Gastrocnemius medialis (tissue), 4 donors: ENCODE measurements at places on chromosomes 7 and 10.

GRCh38 chr10:79187121-79187940, 118.6 kb downstream of the ZMIZ1 start:
- no peak overlapping the region for H3K27ac ChIP-seq
- no peak for DNase-seq
- H3K4me3 ChIP-seq: no peak overlapping the region
- peaks cover 53% of the 10 kb centered on the region for H3K4me1 ChIP-seq

DNA sequence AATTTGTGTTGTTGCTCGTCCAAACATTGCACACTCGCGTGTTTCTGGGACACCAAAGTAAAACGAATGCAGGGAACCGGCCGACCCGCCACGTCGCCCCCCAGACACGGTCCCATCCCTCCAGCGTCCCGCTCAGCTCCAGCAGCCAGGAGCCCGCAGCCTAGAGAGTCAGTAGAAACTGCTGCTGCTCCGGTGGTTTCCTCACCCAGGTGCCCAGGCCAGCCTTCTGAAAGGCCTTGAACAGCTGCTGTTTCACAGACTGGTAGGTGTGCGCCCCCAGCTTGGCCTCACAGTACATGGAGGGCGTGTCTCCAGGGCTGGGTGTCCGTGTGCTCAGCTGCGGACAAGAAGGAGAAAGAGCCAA, 126.8 kb downstream of the WDR37 start:
- H3K27ac ChIP-seq: no peak overlapping the region
- DNase-seq: no peak
- H3K27me3 ChIP-seq: no peaks in the 10 kb centered on the region
- H3K4me1 ChIP-seq: no peaks in the 10 kb centered on the region
- no peaks in the 10 kb centered on the region for H3K36me3 ChIP-seq

DNA sequence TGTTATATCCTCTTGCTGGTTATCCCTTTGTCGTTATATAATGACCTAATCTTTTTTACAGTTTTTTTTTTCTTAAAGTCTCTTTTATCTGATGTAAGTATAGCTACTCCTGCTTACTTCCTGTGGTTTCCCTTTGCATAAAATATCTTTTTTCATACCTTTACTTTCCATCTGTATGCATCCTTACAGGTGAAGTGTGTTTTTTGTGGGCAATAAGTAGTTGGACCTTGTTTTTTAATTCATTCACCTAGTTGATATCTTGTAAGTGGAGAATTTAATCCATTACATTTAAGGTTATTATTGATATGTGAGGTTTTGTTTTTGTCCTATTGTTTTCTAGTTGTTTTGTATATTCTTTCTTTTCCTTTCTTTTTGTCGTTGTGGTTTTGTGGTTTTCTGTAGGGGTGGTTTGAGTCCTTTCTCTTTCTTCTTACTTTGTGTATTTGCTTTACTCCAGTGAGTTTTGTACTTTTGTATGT, 168.6 kb downstream of the MLLT10 start:
- no peaks in the 10 kb centered on the region for H3K36me3 ChIP-seq
- DNase-seq: no peak
- no peak overlapping the region for H3K4me3 ChIP-seq
- no peak overlapping the region for H3K27ac ChIP-seq
- no peaks in the 10 kb centered on the region for H3K27me3 ChIP-seq

- H3K27me3 ChIP-seq: no peaks in the 10 kb centered on the region
- H3K4me3 ChIP-seq: no peak overlapping the region
- H3K27ac ChIP-seq: no peak overlapping the region
- no peaks in the 10 kb centered on the region for H3K36me3 ChIP-seq
Observed at GRCh38 chr10:97412891-97413304, 11.8 kb upstream of the RRP12 start.

GRCh38 chr7:119664601-119665000, 608.4 kb upstream of the KCND2 start:
- no peaks in the 10 kb centered on the region for H3K36me3 ChIP-seq
- no peaks in the 10 kb centered on the region for H3K27me3 ChIP-seq
- no peaks in the 10 kb centered on the region for H3K4me1 ChIP-seq

DNA sequence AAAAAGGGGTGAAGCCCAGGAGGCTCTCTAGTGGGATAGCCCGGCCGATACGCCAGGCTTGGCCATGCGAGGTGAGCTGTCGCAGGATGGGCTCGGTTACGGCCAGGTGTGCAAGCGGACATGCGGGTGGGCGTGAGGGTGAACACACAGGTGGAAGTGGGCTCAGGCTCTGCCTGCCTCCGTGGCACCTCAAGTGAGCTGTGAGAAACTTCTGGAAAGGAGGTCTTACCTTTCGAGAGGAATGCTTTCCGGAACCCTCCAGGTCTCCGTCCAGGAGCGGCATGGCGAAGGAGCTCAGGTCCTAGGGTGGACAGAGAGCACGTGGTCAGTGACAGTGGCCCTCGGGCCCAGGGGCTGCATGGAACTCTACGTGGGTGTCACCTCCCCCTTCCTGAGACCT, 90.7 kb downstream of the PRKAG2 start:
- no peak overlapping the region for H3K4me3 ChIP-seq
- no peak overlapping the region for H3K27ac ChIP-seq
- peaks cover 9% of the 10 kb centered on the region for H3K4me1 ChIP-seq
- no peaks in the 10 kb centered on the region for H3K36me3 ChIP-seq

DNA sequence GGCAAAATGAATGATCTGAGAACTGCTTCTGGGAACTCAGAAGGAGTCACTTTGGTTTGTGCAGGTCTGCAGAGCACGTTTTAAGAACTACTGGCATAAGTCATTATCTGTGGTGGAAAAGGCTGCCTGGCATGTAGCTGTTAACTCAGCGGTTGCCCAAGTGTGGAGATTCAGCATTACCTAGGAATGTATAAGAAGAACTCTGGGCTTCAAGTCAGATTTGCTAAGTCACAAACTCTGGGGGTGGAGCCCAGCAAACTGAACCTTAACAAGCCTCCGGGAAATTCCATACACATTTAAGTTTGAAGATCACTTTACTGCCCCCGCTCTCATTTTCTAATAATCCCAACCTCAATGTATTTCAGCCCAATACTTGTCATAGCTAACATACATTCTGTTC, 31.1 kb downstream of the PLXDC2 start:
- no peak for DNase-seq
- H3K27ac ChIP-seq: no peak overlapping the region
- H3K27me3 ChIP-seq: no peaks in the 10 kb centered on the region
- H3K36me3 ChIP-seq: no peaks in the 10 kb centered on the region
- no peak overlapping the region for H3K4me3 ChIP-seq
- H3K4me1 ChIP-seq: no peaks in the 10 kb centered on the region

DNA sequence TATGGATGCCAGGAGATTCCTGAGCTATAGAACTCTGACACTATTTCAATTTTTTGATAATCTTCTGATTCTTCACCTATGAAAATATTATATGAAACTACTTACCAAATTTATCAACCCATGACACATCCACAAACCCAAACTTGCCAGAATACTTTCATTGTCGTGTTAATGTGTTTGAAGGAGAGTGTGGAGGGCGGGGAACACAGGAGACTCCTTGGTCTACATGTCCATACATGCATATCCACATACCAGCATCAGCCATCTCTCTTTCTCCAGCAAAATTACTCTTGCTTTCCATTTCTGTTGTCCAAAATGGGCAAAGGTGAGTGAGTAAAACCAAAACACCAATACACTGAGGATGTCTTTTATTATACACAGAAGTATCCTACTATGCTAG, 23.5 kb upstream of the BPGM start:
- H3K4me1 ChIP-seq: no peaks in the 10 kb centered on the region
- no peaks in the 10 kb centered on the region for H3K36me3 ChIP-seq

- no peak overlapping the region for H3K4me3 ChIP-seq
- H3K27me3 ChIP-seq: no peaks in the 10 kb centered on the region
- no peak overlapping the region for H3K27ac ChIP-seq
- no peaks in the 10 kb centered on the region for H3K4me1 ChIP-seq
- no peaks in the 10 kb centered on the region for H3K36me3 ChIP-seq
Observed at GRCh38 chr7:87007038-87007437, 52.4 kb downstream of the ELAPOR2 start.

GRCh38 chr10:132846631-132847415, 60.9 kb upstream of the NKX6-2 start:
- H3K27ac ChIP-seq: no peak overlapping the region
- H3K36me3 ChIP-seq: no peaks in the 10 kb centered on the region
- no peaks in the 10 kb centered on the region for H3K4me1 ChIP-seq
- peak; percentile 8 for DNase-seq
- H3K4me3 ChIP-seq: no peak overlapping the region

DNA sequence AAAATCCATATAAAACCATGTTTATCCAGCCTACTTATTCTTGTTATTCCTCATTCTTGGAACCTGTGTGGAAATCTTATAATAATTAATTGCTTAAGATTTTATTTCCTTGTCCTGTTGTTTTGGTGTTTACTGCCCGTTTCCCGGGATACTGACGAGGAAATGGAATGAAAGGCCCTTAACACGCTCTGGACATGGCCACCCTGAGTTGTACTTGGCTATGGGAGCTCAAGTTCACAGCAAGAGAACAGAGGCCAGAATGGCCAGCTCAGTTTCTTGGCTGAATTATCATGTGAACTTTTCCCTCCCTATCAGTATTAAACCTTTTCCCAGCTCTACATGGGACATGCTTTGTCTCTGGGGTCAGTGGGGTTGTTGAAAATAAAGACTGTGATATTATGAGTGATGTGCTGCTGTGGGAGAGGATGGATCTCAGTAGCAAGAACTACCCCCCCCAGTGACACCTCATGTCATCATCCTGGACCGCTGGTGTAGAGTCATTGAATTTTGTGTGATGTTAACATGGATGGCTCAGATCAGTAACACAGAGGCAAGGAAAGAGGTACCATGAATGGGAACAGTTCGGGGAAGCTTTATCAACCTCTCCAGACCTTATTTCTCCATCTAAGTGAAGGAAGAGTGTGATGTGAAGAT, 87.0 kb upstream of the IGFBP3 start:
- DNase-seq: no peak
- no peaks in the 10 kb centered on the region for H3K36me3 ChIP-seq
- H3K4me3 ChIP-seq: no peak overlapping the region
- H3K4me1 ChIP-seq: no peaks in the 10 kb centered on the region

- H3K36me3 ChIP-seq: no peaks in the 10 kb centered on the region
- DNase-seq: no peak
- H3K27me3 ChIP-seq: no peaks in the 10 kb centered on the region
- no peak overlapping the region for H3K4me3 ChIP-seq
- H3K27ac ChIP-seq: no peak overlapping the region
- no peaks in the 10 kb centered on the region for H3K4me1 ChIP-seq
Observed at GRCh38 chr10:77702166-77702565, 64.6 kb upstream of the KCNMA1 start.

DNA sequence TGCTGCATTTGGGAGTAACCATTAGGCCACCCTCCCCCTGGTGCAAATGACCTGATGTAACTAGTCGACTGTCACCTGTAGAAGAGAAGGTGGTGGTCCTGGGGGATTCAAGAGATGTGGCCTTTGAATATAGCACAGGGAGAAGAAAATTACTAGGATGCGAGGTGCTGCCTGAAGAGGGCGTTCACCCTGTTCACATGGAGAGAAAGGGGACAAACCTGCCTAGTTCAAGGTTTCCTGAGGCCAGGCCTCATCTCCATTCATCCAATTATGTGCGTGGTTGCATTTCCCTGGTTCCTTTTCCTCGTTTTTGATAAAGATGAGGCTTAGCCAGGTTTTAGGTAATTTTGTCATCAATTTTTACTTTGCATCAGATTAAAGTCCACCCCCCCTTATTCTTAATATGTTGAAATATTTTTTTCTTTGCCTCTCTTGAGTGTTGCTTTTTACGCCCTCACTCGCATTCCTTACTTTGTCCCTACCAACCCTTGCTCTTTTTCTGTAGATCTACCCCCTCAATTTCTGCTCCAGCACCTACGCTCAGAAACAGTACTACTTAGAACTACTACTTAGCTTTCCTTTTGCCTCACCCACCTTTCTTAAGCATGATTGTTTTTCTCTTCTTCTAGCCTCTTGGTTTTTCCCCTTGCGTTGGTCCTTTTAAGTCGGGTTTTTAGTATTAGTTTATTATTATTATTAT, 13.7 kb downstream of the CLCN1 start:
- no peaks in the 10 kb centered on the region for H3K36me3 ChIP-seq
- no peak for DNase-seq
- H3K27me3 ChIP-seq: no peaks in the 10 kb centered on the region
- peak overlapping the region; percentile 3 for H3K27ac ChIP-seq
- no peak overlapping the region for H3K4me3 ChIP-seq

DNA sequence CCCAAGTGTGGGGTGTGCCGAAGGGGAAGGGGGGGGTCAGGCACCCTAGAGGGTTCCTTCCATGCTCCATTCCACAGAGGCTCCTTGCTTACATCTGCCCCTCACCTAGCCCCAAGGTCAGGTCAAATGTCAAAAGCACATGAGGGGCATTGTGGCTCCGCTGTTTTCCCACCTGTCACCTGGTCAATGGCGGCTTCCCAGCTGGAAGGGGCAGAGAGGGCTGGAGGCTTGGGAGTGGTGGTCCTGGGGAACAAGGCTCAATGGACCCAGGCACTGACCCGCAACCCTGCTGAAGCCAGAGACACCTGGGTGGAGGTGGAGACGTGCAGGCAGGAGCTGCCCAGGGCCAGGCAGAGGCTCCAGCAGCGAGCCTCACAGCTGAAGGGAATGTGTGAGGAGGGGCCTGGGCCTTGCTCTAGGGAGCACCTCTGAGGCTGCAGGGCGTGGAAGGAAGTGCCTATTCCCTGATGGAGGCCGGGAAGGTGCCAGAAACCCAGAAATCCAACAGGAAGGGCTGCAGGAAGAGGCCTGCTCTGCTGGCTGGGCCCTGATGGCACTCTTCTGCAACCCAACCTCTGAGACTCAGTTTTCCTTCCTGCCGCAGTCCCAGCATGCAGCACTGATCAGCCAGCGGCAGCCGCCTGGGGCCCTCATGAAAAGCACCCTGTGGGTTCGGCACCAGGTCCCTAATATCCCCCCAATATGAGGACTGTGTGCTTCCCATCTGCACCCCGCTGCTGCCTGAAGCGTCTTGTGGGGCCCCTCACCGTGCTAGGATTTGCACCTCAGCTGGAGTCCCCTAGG, 16.0 kb downstream of the RASGEF1A start:
- DNase-seq: no peak
- no peak overlapping the region for H3K4me3 ChIP-seq
- H3K27ac ChIP-seq: no peak overlapping the region
- no peaks in the 10 kb centered on the region for H3K27me3 ChIP-seq

DNA sequence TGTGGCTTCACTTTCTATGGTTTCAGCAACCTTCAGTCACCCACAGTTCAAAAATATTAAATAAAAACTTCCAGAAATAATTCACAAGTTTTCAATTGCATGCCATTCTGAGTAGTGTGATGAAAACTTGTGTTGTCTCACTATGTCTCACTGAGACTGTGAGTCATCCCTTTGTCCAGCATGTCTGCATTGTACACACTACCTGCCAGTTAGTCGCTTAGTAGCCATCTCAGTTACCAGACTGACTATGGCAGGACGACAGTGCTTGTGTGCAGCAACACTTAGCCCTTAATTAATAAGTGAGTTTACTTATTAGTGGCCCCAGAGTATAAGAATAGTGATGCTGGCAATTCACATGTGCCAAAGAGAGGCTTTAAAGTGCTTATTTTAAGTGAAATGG, 22.5 kb downstream of the CCDC186 start:
- peak; percentile 31 for DNase-seq
- no peak overlapping the region for H3K27ac ChIP-seq
- no peaks in the 10 kb centered on the region for H3K4me1 ChIP-seq
- H3K36me3 ChIP-seq: no peaks in the 10 kb centered on the region
- no peaks in the 10 kb centered on the region for H3K27me3 ChIP-seq
